LoVo (cell line): ENCODE measurements at places on chromosomes 2 and 18.

DNA sequence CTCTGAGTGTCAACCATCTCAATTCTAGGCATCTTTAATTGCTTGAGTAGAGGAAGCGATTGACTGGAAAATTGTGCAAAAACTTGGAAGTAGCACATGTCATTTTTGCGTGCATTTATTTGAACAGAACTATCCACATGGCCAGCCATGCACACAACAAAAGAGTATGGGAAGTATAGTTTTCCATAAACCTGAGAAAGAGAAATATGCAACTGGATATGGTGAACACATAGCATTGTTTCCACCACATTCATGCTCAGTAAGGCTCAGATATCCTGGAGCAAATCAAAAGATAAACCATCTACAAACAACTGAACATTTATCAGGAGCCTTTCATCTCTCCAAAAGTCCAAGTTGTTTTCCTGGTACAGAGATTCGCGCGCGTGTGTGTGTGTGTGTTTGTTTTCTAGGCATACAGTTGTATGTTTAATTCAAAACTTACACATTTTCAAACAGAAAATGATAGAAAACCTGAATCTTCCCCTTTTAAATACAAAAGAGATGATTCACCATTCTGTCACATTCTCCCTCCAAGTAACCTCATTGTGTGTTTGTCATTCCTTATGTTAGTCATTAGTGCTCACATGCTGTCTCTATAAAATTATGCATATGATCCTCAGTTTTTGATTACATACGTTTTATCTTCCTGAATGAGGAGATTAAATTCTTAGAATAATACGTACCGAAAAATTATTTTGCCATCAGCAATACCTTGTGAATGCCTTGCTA, 780.4 kb upstream of the NRXN1 start:
- DNase-seq = no peak

GRCh38 chr2:11876889-11877288, 130.5 kb downstream of the LPIN1 start:
- no peak for DNase-seq

DNA sequence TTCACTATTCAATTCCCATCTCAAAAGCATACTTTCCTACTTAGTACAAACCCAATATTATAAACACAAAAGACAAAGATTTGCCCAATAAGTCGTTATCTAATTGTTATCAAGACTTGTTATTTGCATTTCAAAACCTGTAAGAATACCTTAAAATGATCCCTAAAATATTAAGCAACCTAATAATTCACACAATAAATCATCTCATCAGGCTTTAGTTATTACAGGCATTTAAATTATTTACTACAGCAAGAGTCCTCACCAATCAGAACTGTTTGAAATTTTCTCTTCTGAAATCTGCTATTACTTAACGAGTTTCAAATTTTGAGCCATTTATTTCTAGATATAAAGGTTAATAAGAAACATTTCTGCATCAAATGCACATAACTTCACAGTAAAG, 1.6 kb downstream of the CCDC88A start:
- no peak for DNase-seq

DNA sequence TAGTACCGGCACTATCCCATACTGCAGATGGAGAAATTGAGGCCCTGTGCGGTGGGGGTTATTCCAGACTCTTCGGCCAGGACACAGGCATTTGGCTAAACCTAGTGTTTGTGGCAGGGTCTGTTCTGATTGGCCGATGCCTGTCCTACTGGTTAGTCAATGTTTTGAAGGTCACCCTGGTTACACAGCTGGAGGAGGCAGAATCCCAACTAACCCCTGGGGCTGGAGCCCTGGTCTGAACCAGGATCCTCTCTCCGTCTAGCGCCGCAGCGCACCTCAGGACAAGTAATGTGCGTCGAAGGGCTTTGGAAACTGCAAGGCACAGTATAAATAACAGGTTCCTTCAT, 19.4 kb downstream of the TEX44 start:
- DNase-seq = no peak

DNA sequence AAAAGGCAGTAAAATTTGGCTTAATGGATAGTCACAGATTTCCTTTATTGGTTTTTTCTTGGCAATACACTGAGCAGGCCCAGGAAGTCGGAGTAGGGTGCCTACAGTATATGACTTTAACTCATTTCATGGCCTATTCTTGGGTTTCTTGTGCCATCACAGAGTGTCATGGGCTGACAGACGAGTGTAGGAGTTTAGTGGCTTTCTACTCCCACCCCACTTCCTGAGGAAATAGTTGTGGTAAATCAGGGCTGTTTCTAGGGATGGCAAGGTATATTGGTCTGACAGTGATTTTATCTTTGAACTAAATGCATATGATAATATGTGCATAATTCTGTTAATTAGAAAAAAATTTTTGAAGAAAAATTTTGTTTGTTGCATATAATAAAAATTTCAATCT, 100.1 kb downstream of the PLCL1 start:
- no peak for DNase-seq

DNA sequence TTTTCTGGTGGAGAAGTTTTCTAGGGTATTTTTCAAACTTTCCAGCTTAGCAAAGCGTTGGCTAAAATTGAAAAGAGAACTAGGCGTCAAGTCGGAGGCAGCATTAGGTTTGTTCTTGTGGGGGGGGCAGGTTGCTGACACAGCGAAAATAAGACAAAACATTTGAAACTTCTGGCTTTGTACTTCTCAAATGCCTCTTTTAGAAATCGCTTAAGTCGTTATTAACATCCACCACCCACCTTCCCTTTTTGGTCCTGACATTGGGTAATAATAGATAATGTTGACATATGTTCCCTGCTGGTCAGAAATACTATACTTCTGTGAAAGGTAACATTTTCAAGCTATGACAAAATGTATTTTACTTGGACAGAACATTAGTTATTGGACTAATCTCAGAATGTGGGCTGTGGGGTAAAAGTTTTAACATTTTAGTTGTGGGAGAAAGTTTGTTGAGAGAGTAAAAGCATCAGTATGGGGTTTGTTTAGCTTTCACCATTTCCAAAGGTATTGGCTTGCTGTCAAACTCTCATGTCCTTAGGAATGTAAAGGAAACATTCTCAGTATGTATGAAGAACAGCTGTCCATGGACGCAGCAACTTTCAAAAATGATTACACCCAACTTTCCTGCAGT, 88.1 kb upstream of the ZEB2 start:
- DNase-seq = no peak

- DNase-seq = peak; percentile 73
Measured at GRCh38 chr2:28356095-28356911, 36.4 kb upstream of the FOSL2 start.

DNA sequence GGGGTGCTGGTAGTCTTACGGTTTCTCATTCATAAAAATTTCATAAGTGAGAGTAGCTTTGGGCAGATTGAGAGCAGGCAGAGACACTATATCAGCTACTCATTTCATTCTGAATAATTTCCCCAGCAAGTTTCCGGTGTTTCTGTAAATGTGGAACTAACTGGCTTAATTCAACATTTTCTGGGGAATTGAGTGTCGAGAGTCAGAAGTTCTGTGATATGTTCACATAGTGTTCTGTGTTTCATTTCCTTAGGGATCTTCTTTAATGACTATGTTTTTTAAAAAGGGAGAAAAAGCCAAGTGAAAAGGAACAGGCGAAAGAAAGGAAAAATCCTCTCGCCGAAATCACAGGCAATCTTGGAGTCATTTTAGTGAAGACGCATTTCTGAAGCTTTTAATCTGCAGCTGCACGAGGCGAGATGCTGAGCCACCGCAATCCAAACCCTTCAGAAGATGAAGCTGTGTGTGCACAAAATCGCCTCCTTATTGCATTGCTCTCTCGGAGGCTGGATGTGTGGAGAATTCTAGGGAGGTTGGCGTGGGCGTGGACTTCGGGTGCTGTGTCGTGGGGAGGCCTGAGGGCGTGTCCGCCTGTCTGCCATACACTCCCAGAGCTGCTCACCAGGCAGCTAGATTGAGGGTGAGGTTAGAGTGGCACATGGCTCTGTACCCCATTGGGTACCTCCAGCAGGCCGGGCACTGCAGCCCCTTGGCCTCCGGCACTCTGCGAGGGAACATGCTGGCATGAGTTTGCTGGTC, 38.4 kb upstream of the HDAC4 start:
- no peak for DNase-seq

GRCh38 chr2:174753038-174753633, 11.1 kb downstream of the CHRNA1 start:
- no peak for DNase-seq

GRCh38 chr18:52353589-52353988, 13.6 kb downstream of the DCC start:
- DNase-seq = no peak

DNA sequence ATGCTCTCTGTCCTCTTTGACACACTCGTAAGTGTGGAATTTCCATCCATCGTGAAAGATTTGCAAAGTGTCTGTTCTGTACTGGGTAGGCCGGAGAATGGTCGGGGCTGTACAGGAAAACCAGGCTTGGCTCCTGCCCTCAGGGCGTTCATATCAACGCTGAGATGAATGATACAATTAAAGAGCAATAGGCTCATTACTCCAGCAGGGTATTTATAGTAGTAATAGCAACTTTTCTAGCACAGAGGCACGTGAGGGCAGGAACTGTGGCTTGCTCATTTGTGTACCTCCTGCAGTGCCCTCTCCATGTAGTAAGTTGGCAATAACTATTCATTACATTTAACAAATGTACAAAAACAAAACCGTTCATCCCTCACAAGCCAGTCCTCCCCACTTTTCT, 5.3 kb upstream of the NCK2 start:
- no peak for DNase-seq

GRCh38 chr2:207492461-207492860, 37.3 kb upstream of the CREB1 start:
- DNase-seq = no peak

- DNase-seq = no peak
Measured at GRCh38 chr2:9532421-9532820, 23.2 kb downstream of the ADAM17 start.

DNA sequence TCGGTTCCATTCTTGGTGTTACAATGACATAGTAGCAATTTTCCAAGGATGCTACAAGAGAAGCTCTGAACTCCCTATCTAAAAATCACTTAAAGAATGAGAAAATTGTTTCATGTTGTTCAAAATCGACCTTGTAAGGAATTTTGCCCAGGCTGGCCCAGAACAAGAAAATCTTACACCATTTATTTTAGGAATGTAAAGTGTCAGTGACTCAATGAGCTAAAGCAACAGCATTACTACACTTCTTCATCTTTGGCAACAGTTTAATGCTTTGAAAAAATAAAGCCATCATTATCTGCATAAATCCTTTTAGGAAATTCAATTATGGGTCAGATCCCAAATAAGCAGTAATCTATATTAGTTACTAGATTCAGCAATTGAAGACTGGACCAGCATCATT, 38.6 kb downstream of the SLC25A12 start:
- no peak for DNase-seq

- no peak for DNase-seq
Measured at GRCh38 chr2:88597168-88597567, 30.1 kb downstream of the EIF2AK3 start.

DNA sequence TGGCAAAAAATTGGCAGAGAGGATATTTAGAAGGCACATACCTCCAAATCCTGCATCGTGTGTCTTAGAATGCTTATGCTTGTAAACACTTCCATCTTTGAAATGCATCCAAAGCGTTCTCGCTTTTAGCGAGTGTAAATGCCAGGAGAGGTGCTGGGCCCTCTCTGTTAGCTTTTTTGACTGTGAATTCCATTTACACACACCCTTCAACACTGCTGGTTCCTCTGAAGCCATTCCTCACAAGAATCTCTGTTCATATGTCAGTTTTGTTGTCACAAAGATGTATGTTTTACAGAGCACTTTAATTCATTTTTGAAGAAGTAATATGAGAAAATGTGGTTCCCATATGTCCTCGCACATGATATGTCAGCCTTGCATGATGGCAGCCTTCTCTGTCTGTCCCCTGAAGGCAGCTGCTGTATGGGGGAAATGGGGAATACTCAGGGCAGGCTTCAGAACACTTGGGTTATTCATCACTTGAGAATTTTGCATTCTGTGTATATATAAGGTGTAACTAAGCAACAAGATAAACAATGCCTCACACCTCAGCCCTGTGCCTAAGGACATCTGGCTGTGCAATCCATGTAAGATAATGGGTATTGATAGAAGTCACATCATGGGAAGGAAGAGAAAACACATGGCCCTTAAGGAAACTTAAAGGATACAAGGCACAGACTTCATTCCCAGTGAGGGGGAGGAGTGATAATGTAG, 52.3 kb downstream of the RAB27B start:
- DNase-seq = no peak

DNA sequence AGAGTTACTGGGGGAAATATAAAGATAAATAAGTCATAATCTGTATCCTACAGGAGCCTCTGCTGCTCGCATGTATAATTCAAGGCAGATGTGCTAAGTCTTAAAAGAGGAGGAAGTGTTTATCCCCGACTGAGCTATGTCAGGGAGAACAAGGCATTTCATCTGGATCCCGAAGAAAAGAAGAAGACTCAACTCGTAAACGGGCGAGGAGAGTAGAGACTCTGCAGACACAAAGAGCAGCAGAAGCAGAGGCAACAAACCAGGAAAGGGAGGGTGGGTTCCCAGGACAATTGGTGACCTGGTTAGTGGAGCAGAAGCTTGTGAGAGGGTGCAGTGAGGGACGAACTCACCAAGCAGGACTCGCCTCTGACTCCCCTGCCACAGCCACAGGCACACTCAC, 368.6 kb downstream of the EIPR1 start:
- DNase-seq = no peak

GRCh38 chr2:30503007-30503694, 56.1 kb downstream of the LCLAT1 start:
- no peak for DNase-seq

DNA sequence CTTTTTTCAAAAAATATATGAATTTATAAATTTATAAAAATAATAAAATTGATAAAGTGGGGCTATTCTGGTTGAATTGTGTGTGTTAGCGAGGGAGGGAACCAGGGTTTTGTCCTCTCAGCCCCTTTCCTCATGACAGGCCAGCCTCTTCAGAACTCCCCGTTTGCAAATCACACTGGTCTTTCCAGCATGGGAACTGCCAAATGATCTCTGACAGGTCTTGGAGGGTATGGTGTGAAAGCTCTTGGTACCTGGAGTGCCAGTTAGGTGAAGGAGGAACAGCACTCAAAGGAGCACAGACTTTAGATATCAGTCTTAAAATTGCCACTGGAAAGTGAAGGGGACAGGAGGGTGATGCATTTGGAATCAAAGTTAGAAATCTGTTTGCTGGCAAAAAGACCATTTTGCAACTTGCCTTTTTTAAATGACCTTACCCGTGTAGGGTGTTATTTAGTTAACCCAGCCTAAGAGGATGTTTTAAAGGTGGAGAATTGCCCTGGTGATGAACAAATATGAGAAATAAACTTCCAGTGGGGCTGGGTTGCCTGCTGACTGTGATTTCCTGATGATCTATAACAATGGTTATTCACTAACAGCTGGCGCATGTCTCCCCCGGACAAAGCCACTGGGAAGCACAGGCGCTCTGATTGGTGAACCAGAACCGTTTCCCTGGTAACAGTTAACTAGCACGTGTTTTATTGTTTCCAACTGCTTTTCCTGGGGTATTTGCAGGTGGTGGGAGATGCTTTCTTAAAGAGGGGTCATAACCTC, 85.3 kb upstream of the EFEMP1 start:
- no peak for DNase-seq
